ENCODE measurements at places on chromosomes 6 and 20. TPM values are rescaled to one million over a fixed set of nuclear protein-coding genes. Genes with fewer than 3 reads are reported as not detected.

CCN5 gene
- 11.1 TPM for polyA plus RNA-seq

MOG gene
- not detected for polyA plus RNA-seq

IL17F gene
- polyA plus RNA-seq: not detected

GID8 gene
- polyA plus RNA-seq: 18.6 TPM

CCM2L gene
- polyA plus RNA-seq: 0.13 TPM

CFAP206 gene
- 0.88 TPM for polyA plus RNA-seq

HLA-DMA gene
- polyA plus RNA-seq: 2.5 TPM

HLA-DRB1 gene
- polyA plus RNA-seq: not detected

RNF8 gene
- polyA plus RNA-seq: 21.1 TPM

BMP6 gene
- polyA plus RNA-seq: 8.4 TPM

SCAF8 gene
- 14.2 TPM for polyA plus RNA-seq

FAM162B gene
- polyA plus RNA-seq: not detected

UCKL1 gene
- 30.4 TPM for polyA plus RNA-seq

PRND gene
- polyA plus RNA-seq: not detected

SNX21 gene
- polyA plus RNA-seq: 4.9 TPM

GUCA1A gene
- polyA plus RNA-seq: not detected

SLC17A5 gene
- polyA plus RNA-seq: 7.0 TPM

RNF217 gene
- 5.7 TPM for polyA plus RNA-seq

DDX39B gene
- polyA plus RNA-seq: 441 TPM

IPCEF1 gene
- polyA plus RNA-seq: not detected

CPXM1 gene
- polyA plus RNA-seq: not detected

HNF4A gene
- polyA plus RNA-seq: 25.9 TPM

OOEP gene
- not detected for polyA plus RNA-seq

ESR1 gene
- polyA plus RNA-seq: not detected

FAM83D gene
- polyA plus RNA-seq: 58.3 TPM

LHFPL5 gene
- 0.16 TPM for polyA plus RNA-seq

KPNA5 gene
- 2.3 TPM for polyA plus RNA-seq

ASIP gene
- polyA plus RNA-seq: not detected

PRSS16 gene
- 3.7 TPM for polyA plus RNA-seq

LINC00237 gene
- not detected for polyA plus RNA-seq

FOXF2 gene
- polyA plus RNA-seq: 12.3 TPM

HLA-DMB gene
- polyA plus RNA-seq: 3.0 TPM

SPEF1 gene
- polyA plus RNA-seq: 1.4 TPM

SLC22A2 gene
- not detected for polyA plus RNA-seq

RPS6KA2 gene
- 0.03 TPM for polyA plus RNA-seq

LTV1 gene
- polyA plus RNA-seq: 53.2 TPM

MROH8 gene
- 1.3 TPM for polyA plus RNA-seq

FRK gene
- 2.2 TPM for polyA plus RNA-seq

FHL5 gene
- not detected for polyA plus RNA-seq

TREM1 gene
- polyA plus RNA-seq: not detected

OPRL1 gene
- polyA plus RNA-seq: 1.5 TPM

C6orf163 gene
- 0.29 TPM for polyA plus RNA-seq

POPDC3 gene
- polyA plus RNA-seq: 21.9 TPM

SLC2A10 gene
- not detected for polyA plus RNA-seq

SGK2 gene
- polyA plus RNA-seq: 11.8 TPM

Data from A549 (cell line).